Activated CD4-positive, alpha-beta memory T cell treated with anti-CD3 and anti-CD28 coated beads for 36 hours (primary cell): ENCODE measurements at places on chromosomes 7 and 10. TPM values are rescaled to one million over a fixed set of nuclear protein-coding genes. Genes with fewer than 3 reads are reported as not detected.

The FAM13C gene
- not detected for total RNA-seq

The FFAR4 gene
- not detected for total RNA-seq

GRCh38 chr10:129861776-129862531 lies 102.1 kb downstream of the EBF3 start:
- DNase-seq, result no peak
- H3K27me3 ChIP-seq, result no peaks in the 10 kb centered on the region
- no peaks in the 10 kb centered on the region for H3K36me3 ChIP-seq
- no peak overlapping the region for H3K27ac ChIP-seq
- H3K4me1 ChIP-seq, result no peaks in the 10 kb centered on the region
- no peak overlapping the region for H3K4me3 ChIP-seq

DNA sequence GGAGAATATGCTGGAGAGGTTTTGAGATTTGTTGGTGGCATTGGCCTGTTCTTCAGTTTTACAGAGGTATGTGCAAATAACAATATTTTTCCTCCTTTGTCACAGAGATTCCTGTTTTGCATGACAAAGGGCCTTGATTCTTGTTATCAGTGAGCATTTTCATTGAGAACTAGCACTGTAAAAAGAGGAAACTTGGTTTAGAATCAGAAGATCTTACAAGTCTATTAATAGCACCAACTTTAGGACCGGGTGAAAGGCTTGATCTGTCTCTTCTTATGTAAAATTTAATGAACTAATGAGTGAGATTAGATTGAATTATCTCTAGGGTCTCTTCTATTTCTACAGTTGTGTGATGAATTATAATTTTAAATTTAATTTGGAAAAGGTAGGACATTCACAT lies 25.5 kb downstream of the TSPAN13 start:
- H3K36me3 ChIP-seq, result no peaks in the 10 kb centered on the region
- H3K4me1 ChIP-seq, result no peaks in the 10 kb centered on the region
- no peak overlapping the region for H3K4me3 ChIP-seq
- DNase-seq, result no peak
- H3K27ac ChIP-seq, result no peak overlapping the region

DNA sequence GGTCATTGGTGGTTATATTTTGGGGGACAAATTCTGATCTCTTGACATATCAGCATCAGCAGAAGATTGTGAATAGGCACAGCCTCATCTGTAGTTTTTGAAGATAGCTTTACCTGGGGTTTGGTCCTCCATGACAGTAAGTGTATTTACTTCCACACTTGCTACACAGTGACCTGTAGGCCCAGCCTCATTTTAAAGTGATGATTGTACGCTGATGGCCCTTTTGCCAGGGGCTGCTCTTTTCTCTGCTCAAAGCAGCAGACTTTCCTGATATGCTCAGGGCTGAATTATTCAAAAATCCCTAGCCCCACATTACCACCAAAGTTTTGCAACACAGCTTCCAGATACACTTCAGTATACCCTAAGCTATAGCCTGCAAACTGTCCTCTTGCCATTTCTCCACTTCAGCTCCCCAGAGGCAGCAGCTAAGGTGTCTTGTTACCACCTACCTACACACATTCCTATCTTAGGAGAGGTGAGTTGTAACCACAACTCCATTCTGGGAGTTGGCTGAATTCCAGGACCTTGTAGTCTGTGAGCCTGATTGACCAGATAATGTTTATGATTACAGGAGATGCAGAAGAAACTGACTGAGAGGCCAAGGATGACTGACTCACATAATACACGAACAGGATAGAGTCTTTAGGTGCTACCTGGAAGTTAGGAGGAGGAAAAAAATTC lies 6.0 kb downstream of the ASB4 start:
- H3K27me3 ChIP-seq, result no peaks in the 10 kb centered on the region
- H3K4me3 ChIP-seq, result no peak overlapping the region
- H3K36me3 ChIP-seq, result no peaks in the 10 kb centered on the region
- DNase-seq, result no peak

The ARMC3 gene
- total RNA-seq, result not detected

GRCh38 chr7:137953665-137954470 lies 48.0 kb downstream of the CREB3L2 start:
- H3K27me3 ChIP-seq, result no peaks in the 10 kb centered on the region
- peaks cover 20% of the 10 kb centered on the region for H3K4me1 ChIP-seq
- H3K27ac ChIP-seq, result no peak overlapping the region
- H3K4me3 ChIP-seq, result no peak overlapping the region
- DNase-seq, result no peak
- peaks cover 12% of the 10 kb centered on the region for H3K36me3 ChIP-seq

DNA sequence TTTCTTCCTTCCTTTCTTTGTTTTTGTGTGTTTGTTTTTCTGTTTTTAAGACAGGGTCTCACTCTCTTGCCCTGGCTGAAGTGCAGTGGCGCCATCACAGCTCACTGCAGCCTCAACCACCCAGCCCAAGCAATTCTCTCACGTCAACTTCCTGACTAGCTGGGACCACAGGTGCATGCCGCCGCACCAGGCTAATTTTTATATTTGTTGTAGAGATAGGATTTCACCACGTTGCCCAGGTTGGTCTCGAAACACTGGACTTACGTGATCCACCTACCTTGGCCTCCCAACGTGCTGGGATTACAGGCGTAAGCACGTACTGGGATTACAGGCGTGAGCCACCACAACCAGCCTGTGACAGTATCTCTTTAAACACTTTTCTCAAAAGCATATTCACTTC lies 120.7 kb downstream of the DKK1 start:
- H3K36me3 ChIP-seq, result no peaks in the 10 kb centered on the region
- no peak overlapping the region for H3K27ac ChIP-seq
- H3K4me1 ChIP-seq, result no peaks in the 10 kb centered on the region
- no peaks in the 10 kb centered on the region for H3K27me3 ChIP-seq
- no peak overlapping the region for H3K4me3 ChIP-seq
- no peak for DNase-seq

GRCh38 chr7:17601921-17602320 lies 303.5 kb downstream of the AHR start:
- no peak overlapping the region for H3K27ac ChIP-seq
- no peaks in the 10 kb centered on the region for H3K36me3 ChIP-seq
- no peak overlapping the region for H3K4me3 ChIP-seq
- peaks cover 13% of the 10 kb centered on the region for H3K27me3 ChIP-seq

- H3K4me1 ChIP-seq, result no peaks in the 10 kb centered on the region
- no peak overlapping the region for H3K27ac ChIP-seq
- no peak overlapping the region for H3K4me3 ChIP-seq
- no peaks in the 10 kb centered on the region for H3K36me3 ChIP-seq
- no peaks in the 10 kb centered on the region for H3K27me3 ChIP-seq
Measured at GRCh38 chr7:132029369-132030085, 473.1 kb upstream of the PODXL start.

DNA sequence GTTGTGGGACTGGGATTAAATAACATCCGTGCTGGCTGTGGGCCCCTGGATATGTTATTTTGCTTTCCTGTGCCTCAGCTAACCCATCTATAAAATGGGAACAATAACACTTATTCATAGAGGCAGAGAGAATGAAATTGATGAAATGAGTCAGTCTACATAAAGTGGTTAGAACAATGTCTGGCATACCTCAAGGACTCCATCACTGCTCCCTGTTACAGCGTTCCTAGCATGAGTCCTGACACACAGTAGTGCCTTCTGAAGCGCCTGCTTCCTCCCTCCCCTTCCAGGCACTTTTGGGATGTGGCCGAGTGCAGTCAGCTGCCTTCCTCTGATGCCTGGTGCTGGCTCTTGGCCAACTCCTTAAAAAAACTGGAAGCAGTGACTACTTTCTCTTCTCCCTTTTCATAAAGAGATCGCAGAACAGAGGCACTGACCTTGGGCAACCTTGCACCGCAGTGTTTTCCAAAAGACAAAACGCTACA lies 108.4 kb upstream of the ZMIZ1 start:
- DNase-seq, result no peak
- H3K27me3 ChIP-seq, result no peaks in the 10 kb centered on the region
- H3K4me3 ChIP-seq, result no peak overlapping the region

DNA sequence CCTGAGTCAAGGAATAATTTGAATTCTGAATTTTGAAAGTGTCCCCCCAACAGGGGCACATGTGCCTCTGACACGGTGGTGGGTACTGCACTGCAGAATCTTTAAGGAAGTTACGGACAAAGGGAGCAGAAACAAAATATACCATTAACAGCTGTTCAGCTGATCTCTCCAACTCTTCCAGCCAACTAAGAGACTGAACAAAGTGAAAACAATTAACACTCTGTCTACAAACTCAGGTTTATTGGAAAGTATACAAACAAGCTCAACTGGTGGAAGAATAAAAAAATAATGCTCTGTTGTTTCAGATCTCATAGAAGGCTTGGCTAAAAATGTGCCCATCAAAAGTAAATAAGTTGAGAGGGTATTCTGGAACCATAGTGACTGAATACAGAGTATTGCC lies 34.4 kb downstream of the ASB4 start:
- H3K27ac ChIP-seq, result no peak overlapping the region
- peaks cover 8% of the 10 kb centered on the region for H3K27me3 ChIP-seq
- H3K4me3 ChIP-seq, result no peak overlapping the region
- H3K36me3 ChIP-seq, result no peaks in the 10 kb centered on the region

GRCh38 chr7:100626055-100626454 lies 13.7 kb downstream of the MOSPD3 start:
- H3K4me1 ChIP-seq, result peaks cover 12% of the 10 kb centered on the region
- no peak overlapping the region for H3K27ac ChIP-seq
- no peak for DNase-seq

The TMEM139 gene
- 0.29 TPM for total RNA-seq

- no peak overlapping the region for H3K4me3 ChIP-seq
- no peak overlapping the region for H3K27ac ChIP-seq
- no peaks in the 10 kb centered on the region for H3K27me3 ChIP-seq
Measured at GRCh38 chr10:100362570-100363496, 15.8 kb downstream of the SCD start.

The EMX2 gene
- not detected for total RNA-seq

The WNT2 gene
- not detected for total RNA-seq

The FOXL3 gene
- not detected for total RNA-seq

The SPDYE9 gene
- total RNA-seq, result not detected

The NCAPG2 gene
- total RNA-seq, result 145 TPM

The GCK gene
- 1.1 TPM for total RNA-seq

The GPER1 gene
- 0.12 TPM for total RNA-seq

The C10orf105 gene
- total RNA-seq, result 0.63 TPM

The MMP21 gene
- not detected for total RNA-seq

The MLXIPL gene
- not detected for total RNA-seq

The SEMA3C gene
- total RNA-seq, result not detected

The PDE1C gene
- total RNA-seq, result not detected

The LAMB1 gene
- total RNA-seq, result not detected

The TMEM176B gene
- total RNA-seq, result not detected

The CYP3A7 gene
- total RNA-seq, result not detected

The FXYD4 gene
- total RNA-seq, result not detected

DNA sequence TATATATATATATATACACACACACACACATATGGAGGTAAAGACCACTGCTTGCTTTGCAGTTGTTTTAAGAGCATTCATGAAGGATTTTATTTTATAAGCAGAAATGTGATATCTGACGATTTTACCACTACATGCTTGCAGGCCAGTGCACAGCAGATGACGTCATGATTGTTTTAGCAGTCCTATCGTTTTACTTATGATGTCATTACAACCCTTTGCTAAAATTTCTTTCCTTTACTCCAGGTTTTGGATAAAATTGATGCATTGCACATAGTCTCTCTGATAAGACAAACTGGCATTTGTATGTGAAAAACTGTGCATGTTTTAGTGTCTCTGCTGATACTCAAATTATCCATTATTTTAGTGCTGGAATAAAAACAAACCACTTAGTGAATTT lies 9.2 kb downstream of the EGFR start:
- no peaks in the 10 kb centered on the region for H3K36me3 ChIP-seq
- no peak overlapping the region for H3K27ac ChIP-seq
- DNase-seq, result no peak
- H3K4me1 ChIP-seq, result no peaks in the 10 kb centered on the region

- H3K36me3 ChIP-seq, result peaks cover 33% of the 10 kb centered on the region
- no peak for DNase-seq
- H3K4me3 ChIP-seq, result no peak overlapping the region
- peaks cover 41% of the 10 kb centered on the region for H3K4me1 ChIP-seq
Measured at GRCh38 chr10:49163741-49164140, 24.4 kb downstream of the TMEM273 start.

- H3K27ac ChIP-seq, result no peak overlapping the region
- no peak overlapping the region for H3K4me3 ChIP-seq
- H3K4me1 ChIP-seq, result no peaks in the 10 kb centered on the region
- no peaks in the 10 kb centered on the region for H3K27me3 ChIP-seq
Measured at GRCh38 chr7:47552621-47553020, 29.3 kb downstream of the TNS3 start.

DNA sequence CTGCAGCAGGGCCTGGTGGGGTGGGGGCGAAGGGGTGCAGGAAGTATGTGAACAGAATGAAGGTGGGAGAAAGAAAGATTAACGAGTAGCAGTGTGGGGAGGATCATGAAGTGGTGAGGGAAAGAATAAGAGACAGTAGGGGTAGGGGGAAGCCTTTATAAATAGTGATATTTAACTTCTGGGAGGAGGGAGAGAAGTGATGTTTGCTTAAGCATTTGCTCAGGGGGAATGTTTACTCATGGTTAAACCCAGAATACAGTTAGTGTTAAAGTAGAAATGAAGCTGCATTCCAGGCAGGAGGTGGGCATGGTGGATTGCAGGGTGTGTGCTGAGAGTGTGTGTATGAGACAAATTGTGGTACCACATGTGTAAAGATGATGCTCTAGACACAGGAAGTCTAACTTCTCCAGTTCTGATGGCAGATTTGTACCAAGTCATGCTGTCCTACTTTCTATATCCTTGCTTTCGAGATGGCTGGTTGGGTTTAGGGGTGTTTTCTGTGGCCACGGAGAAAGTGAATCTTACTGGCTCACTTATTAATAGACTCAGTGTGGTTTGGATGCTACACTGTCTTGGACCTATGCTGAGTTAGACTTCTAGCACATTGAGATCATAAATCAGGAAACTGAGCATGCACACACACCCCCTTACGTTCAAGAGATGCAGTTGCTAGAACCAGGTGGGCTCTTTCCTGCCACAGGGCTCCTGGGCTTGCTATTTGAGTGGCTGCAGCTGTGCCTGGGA lies 10.6 kb upstream of the DNMBP start:
- H3K27me3 ChIP-seq, result peaks cover 1% of the 10 kb centered on the region
- no peak overlapping the region for H3K4me3 ChIP-seq
- H3K4me1 ChIP-seq, result peaks cover 7% of the 10 kb centered on the region
- peak; percentile 40 for DNase-seq

The OPN1SW gene
- total RNA-seq, result not detected

DNA sequence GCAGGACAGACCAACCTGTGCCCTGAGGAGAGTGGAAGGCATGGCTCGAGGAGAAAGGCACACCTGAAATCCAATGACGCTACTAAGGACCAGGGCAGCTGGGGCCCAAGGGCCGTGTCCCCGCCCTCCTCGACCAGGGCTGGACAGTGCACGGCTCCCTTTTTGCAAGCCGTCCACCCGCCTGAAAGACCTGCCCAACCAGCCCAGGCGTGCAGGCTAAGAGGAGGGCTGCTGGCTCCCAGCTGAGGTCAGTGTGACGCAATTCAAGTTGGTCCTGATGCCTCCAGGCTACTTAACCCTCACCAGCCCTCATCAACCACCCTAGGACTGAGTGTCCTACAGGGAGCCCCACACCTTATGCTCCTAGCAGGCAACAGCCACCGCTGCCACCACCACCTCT lies 69.3 kb downstream of the DLG5 start:
- H3K4me1 ChIP-seq, result no peaks in the 10 kb centered on the region
- H3K4me3 ChIP-seq, result no peak overlapping the region
- no peak for DNase-seq
- no peaks in the 10 kb centered on the region for H3K36me3 ChIP-seq
- no peak overlapping the region for H3K27ac ChIP-seq

The SLC26A5 gene
- total RNA-seq, result not detected

- H3K4me3 ChIP-seq, result peak overlapping the region; percentile 68
- peaks cover 64% of the 10 kb centered on the region for H3K4me1 ChIP-seq
- peak; percentile 71 for DNase-seq
- H3K27ac ChIP-seq, result no peak overlapping the region
- H3K36me3 ChIP-seq, result no peaks in the 10 kb centered on the region
- H3K27me3 ChIP-seq, result no peaks in the 10 kb centered on the region
Measured at GRCh38 chr10:3805201-3805790, 20.3 kb upstream of the KLF6 start.
